ENCODE measurements at places on chromosomes 11 and 22. TPM values are rescaled to one million over a fixed set of nuclear protein-coding genes. Genes with fewer than 3 reads are reported as not detected.

The MS4A6E gene
- 0.38 TPM for total RNA-seq

The PTGDR2 gene
- total RNA-seq = 0.16 TPM

The KRTAP5-8 gene
- total RNA-seq = 0.35 TPM

The NRXN2 gene
- total RNA-seq = 13.3 TPM

The MB gene
- total RNA-seq = not detected

Data from kidney (tissue), 22 donors.